ELF-1 (cell line): ENCODE measurements at places on chromosomes 6 and 20.
A peak's percentile ranks its signal among the peaks of the same experiment; 100 is the strongest.

DNA sequence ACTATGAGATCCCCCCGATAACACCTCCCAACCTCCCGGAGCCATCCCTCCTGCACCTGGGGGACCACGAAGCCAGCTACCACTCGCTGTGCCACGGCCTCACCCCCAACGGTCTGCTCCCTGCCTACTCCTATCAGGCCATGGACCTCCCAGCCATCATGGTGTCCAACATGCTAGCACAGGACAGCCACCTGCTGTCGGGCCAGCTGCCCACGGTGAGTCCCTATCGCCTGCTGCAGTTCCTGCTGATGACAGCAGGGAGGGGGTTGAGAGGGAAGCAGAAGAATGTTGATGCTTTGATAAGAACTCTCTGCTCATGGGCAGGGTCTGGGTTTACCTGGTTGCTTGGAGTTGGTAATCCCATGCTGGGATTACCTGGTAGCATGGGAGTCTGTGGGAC is 91.9 kb downstream of the TOX2 start:
- peak; percentile 13 for DNase-seq

- DNase-seq, result no peak
Observed at GRCh38 chr6:100217225-100218012, 223.4 kb upstream of the MCHR2 start.

DNA sequence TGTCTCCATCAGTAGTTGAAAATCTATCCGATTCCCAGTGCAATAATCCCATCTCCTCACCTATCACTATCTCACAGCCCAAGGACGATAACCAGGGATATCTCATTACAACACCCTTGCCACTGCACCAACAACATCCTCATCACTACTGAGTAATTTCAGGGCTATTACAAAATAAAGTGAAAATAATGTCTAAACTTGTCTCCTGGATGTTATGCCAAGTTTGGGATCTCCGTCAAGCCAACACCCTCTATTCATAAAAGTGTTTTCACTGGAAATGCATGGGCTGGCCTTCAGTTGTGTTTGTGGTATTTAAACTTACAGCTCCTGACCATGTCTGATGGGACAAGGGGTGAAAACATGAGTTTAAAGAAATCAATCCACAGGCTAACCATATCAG is 42.0 kb upstream of the STMND1 start:
- DNase-seq, result no peak

DNA sequence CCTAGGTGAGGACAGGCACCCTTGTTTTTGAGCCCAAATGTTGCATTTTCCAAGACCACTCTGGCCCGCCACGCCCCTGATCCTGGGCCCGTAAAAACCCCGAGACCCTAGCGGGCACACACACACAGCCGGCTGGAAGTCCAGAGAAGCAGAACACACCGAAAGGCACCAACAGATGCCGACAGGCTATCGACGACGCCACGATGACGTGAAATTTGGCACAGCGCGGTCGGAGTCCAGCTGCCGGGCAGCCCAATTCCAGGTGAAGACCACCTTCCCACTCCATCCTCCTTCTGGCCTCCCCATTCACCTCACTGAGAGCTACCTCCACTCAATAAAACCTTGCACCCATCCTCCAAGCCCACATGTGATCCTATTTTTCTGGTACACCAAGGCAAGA is 34.0 kb upstream of the PNPLA1 start:
- DNase-seq, result no peak

GRCh38 chr6:75285283-75285639 is 669 bp upstream of the TMEM30A start:
- no peak for DNase-seq

GRCh38 chr6:132910759-132911158 is 96.4 kb downstream of the RPS12 start:
- DNase-seq, result no peak

- no peak for DNase-seq
Observed at GRCh38 chr6:105869835-105870440, 216.2 kb upstream of the PRDM1 start.

- no peak for DNase-seq
Observed at GRCh38 chr6:167761794-167762258, 64.9 kb upstream of the AFDN start.

- peak; percentile 22 for DNase-seq
Observed at GRCh38 chr6:108592371-108593337, 31.9 kb downstream of the FOXO3 start.

- DNase-seq, result no peak
Observed at GRCh38 chr6:28357036-28357435, 7.3 kb downstream of the ZKSCAN3 start.

DNA sequence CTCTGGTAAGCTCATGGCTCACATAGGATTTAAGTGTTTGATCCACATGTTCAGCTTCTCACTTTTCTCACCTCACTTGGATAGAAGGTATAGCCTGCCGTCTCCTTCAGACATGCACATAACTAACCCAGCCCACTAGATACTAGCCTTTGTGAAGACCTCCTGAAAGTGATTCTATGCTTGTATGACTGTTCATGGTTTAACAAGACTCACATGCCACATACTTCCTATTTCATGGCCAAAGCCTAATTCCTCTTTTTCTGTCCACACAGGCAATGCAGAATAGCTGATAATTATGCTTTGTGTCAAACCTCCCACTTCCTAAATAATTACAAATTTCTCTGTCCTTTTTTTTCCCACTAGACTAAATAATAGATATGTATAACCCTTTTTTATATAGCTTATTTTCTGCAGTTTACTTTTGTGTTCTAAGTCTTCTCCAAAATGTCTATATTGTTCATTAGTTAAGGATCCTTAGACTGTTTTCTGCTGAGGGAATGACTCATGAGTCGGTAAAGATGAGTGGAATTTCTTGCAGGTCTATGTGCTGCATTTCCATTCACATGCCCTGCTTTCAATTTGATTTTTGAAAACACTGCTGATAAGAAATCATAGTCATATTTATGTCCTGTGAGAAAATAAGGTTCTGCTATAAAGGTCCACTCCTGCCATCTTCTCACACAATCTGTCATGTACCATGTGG is 43.0 kb downstream of the HDDC2 start:
- DNase-seq, result no peak

GRCh38 chr6:139962654-139963347 is 588.4 kb upstream of the CITED2 start:
- no peak for DNase-seq

DNA sequence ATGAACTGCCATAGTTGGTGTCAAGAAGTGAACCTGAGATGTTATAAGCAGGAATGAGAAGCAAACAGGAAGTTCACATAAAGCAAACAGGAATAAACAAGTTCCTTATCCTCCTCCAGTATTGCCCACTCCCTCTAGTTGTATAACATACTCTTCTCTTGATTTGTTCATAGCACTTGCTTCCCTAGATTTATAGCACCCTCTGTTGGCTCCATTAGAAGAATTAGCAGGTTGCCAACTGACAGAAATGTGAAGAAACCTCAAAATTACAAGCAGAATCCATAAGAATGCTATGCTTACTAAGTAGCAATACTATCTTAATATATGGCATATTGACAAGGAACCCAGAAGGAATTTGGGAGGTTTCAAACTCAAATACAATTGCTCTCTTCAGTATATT is 195.4 kb downstream of the TBX18 start:
- no peak for DNase-seq

GRCh38 chr6:163333038-163333437 is 81.5 kb upstream of the QKI start:
- DNase-seq, result no peak

- DNase-seq, result no peak
Observed at GRCh38 chr6:126312013-126312665, 27.8 kb upstream of the CENPW start.

DNA sequence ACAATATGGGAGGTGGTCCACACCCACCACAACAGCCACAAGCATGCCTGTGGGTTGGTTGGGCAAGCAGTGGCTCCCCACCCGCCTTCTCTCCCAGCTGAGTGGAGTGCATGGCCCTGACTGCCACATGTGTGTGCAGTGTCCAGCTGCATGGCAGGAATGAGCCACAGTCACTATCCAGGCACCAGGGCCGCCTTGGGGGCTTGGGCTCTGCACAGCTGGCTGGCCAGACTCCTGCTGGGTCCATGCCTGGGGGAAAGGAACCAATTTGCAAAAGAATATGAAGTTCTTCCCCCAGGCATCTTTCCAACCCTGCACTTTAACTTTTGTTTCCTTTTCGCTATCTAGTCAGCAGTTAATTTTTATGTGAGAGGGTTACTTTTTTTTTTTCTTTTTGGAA is 11.6 kb upstream of the ASCC3 start:
- DNase-seq, result peak; percentile 88

GRCh38 chr20:10447028-10447427 is 11.9 kb downstream of the SLX4IP start:
- no peak for DNase-seq

DNA sequence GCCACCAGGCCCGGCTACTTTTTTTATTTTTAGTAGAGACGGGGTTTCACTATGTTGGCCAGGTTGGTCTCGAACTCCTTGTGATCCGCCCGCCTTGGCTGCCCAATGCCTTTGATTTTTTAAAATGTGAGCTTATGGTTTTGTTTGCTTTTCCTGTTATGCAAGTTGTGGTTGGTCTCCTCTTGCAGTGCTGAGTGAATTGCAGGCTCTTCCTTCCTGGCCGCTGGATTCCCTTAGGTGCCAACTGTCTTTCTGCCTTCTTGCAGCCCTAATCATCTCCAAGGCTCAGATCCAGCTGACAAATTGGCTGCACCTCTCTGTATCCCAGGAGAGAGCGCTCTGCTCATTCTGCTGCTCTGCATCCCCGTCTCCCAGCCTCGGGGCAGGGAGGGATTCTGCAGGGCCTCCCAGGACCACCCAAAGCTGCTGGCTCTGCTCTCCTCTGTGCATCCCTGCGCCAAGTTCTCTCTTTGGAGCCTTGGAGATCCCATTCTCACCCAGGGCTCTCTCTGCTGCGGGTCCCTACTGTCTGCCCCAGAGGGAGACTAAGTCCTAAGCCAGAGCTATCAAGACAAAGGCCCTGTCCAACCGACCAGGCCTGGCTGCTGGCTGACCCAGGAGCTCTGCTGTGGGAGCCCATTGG is 14.1 kb upstream of the EMILIN3 start:
- DNase-seq, result peak; percentile 54

DNA sequence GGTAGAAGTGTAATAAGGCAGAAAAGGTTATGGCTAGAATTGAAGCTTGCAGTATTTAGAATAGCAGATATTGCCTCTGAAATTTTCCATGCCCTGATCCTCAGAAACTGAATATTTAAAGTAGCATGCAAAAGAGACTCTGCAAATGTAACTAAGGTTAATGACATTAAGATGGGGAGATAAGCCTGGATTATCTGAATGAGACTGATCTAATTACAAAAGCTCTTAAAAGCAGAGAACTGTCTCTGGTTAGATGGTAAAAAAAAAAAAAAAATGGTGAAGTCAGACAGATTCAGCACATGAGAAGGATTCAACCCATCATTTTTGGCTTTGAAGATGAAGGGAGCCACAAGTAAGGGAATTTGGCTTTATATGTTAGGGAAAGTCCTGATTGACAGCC is 503.7 kb upstream of the IRAK1BP1 start:
- no peak for DNase-seq

GRCh38 chr6:126747728-126748540 is 370.5 kb upstream of the RSPO3 start:
- no peak for DNase-seq

- DNase-seq, result no peak
Observed at GRCh38 chr6:163486821-163487220, 72.3 kb downstream of the QKI start.

DNA sequence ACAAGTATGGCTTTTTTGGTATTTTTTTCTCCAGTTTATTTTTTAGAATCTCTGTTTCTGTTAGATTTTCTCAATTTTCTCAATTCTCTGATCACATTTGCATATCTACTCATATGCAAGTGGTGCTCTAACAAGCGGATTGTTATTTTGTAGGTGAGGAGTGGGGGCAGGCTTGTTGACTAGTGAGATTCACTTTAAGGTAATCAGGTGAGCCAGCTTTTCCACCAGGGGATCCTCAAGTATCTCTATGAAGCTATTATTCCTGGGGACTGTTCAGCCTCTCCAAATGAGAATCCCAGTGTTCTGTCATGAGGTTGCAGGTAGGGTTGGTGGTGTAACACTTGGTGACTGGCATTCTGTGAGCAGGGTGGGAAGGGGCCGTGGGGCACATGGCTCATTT is 274.3 kb upstream of the FERMT1 start:
- no peak for DNase-seq

GRCh38 chr6:38407192-38407591 is 232.5 kb downstream of the BTBD9 start:
- DNase-seq, result no peak

- no peak for DNase-seq
Observed at GRCh38 chr6:110474500-110474899, 1.9 kb downstream of the SLC22A16 start.

GRCh38 chr20:16864069-16864468 is 115.9 kb downstream of the OTOR start:
- DNase-seq, result no peak

- DNase-seq, result no peak
Observed at GRCh38 chr6:133957227-133957626, 4.2 kb downstream of the TBPL1 start.

GRCh38 chr6:34172961-34173775 is 27.3 kb upstream of the GRM4 start:
- DNase-seq, result no peak

- no peak for DNase-seq
Observed at GRCh38 chr6:12578751-12579150, 137.8 kb upstream of the PHACTR1 start.

DNA sequence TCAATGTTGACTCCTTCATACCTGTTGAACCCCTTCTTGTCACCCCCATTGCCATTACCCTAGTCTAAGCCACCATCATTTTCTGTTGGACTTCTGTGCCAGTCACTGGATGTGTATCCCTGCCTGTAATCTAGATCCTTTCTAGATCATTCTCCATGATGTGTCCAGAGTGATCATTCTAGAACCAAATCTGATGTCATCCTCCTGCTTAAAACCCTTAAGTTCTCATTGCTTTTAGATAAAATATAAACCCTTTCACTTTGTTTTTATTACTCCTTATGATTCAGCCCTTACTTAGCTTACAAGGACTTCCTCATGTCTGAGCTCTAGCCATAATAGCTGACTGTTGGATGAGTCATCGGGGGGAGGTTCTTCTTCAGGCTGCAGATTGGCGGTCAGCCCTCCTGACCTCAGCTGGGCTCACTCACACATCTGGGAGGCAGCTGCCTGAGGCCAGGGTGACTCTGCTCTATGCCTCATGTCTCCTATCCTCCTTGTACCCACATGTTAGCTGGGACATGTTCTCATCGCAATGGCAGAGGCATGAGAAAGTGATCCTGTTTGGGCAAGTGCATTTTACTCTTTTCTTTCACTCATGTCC is 287.6 kb downstream of the ESR1 start:
- DNase-seq, result peak; percentile 76

DNA sequence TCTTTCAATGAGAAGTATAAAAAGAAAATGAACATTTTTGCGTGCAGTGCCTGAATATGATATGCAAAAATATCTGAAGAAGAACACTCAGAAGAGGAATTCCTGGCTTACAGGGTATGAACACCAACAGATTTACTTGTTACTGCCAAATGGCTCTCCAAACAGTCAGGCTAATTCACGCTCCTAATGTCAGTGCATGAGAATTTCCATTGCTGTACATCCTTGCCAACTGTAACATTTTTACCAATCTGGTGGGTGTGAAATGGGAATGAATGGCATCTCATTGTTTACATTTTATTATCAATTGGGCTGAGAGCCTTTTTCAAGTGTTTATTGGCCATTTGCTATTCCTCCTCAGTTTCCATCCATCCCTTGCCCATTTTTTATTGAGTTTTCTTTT is 365.3 kb upstream of the MAP3K7 start:
- DNase-seq, result no peak

GRCh38 chr6:25257686-25258348 is 21.4 kb upstream of the CARMIL1 start:
- DNase-seq, result no peak
